Epithelial cell of prostate (primary cell): ENCODE measurements at places on chromosomes 3 and 15.

- DNase-seq = no peak
Observed at GRCh38 chr3:181699171-181699903, 12.4 kb upstream of the SOX2 start.

GRCh38 chr3:113912552-113913236, 35.1 kb upstream of the ZDHHC23 start:
- peak; percentile 53 for DNase-seq

GRCh38 chr3:88661433-88661824, 446.0 kb upstream of the EPHA3 start:
- no peak for DNase-seq

GRCh38 chr3:51975852-51976549, 1.1 kb downstream of the ABHD14A start:
- DNase-seq = no peak

DNA sequence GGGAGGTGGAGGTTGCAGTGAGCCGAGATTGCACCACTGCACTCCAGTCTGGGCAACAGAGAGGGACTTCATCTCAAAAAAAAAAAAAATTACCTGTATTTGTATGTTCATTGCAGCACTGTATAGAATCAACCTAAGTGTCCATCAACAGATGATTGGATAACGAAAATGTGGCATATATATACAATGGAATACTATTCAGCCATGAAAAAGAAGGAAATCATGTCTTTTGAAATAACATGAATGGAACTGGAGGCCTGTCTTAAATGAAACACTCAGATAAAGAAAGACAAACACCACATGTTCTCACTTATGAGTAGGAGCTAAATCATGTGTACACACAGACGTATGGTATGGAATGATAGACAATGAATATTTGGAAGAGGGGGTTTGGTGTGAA, 59.4 kb upstream of the MEF2A start:
- no peak for DNase-seq
